Central memory CD4-positive, alpha-beta T cell (primary cell): ENCODE measurements at places on chromosomes 2 and 18.

- no peak for DNase-seq
These were observed 33.4 kb downstream of the MYCN start for GRCh38 chr2:15973481-15974401.

- DNase-seq = no peak
These were observed 4.1 kb upstream of the ITPRIPL1 start for GRCh38 chr2:96320728-96321622.

GRCh38 chr2:179536185-179536584, 271.6 kb upstream of the SESTD1 start:
- no peak for DNase-seq

- DNase-seq = no peak
These were observed 503.9 kb downstream of the PID1 start for GRCh38 chr2:228767196-228767595.

GRCh38 chr18:42914476-42914875, 201.0 kb downstream of the RIT2 start:
- DNase-seq = no peak

DNA sequence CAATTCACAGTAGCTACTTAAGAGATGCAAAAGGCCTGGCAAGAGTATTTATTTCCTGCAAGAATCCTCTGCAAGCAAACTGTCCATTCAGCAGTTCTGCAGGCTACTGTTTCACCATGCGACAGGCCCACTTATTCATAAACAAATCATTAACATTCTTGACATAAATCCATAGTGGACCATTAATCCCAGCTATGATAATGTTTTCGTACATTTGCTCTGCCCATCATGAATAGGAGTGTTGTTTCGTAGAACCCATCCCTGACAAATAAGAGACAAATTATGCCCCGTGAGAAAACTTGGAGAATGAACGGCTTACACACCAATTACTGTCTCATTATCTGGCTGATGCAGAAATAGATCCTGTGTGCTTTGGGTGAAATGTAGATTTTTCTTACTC, 65.4 kb downstream of the PID1 start:
- DNase-seq = no peak

DNA sequence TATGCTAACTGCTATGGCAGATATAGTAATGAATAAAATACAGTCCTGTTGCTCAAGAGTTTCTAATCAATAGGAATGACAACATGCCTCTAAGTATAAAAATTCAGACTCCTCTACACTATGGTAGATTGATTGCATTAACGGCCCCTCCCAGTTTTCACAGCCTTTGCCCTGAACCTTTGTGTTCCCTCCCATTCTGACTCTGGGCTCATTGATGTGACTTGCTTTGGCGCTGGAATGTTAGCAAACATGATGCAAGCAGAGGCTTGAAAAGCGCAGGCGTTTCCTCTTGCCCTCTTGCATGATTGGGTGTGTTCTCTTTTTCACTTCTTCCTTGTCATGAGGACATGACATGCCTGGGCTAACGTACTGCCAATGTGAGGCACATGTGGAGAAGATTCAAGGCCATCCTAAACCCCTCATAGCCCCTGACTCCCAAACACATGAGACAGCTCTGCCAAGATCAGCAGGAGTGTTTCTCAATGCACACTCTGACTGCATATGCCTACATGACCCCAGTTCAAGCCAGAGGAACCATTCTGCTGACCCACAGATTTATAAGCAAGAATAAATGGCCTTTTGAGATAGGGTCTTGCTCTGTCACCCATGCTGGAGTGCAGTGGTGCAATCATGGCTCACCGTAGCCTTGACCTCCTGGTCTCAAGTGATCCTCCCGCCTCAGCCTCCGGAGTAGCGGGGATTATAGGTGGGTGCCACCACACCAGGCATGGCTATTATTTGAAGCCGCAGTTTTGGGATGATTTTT, 49.7 kb upstream of the CD28 start:
- DNase-seq = no peak

DNA sequence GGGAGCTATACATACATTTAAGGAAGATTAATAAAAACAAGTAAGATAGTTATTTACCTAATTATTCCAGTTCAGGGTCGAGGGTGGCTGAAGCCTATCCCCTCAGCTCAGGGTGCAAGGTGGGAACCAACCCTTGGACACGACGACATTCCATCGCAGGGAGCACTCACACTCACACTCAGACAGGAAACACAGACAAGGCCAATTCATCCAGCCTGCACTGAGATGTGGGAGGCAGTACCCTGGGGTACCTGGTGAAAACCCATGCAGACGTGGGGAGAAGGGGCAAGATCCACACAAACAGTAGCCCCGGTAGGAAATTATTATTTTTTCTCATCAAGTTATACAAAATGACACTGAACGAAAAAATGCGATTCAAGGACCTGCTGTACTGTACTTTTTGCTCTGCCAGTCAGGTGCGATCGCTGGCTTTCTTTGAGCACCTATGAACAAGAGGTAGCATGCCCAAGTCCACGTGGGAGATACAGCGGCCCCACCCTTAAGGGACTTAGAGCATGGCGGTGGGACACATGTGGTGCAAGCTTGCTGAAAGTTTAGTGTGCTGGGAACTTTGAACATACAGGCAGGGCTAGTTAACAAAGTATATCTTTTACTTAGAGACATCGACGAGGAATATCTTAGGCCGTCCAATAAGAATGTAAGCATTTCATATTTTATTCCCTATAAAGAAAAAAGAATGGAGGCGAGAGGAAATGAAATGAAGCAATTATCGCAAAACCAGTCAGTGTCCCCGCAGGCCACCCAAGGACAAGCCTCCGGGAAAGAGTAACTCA, 624 bp downstream of the METTL8 start:
- DNase-seq = peak; percentile 25

DNA sequence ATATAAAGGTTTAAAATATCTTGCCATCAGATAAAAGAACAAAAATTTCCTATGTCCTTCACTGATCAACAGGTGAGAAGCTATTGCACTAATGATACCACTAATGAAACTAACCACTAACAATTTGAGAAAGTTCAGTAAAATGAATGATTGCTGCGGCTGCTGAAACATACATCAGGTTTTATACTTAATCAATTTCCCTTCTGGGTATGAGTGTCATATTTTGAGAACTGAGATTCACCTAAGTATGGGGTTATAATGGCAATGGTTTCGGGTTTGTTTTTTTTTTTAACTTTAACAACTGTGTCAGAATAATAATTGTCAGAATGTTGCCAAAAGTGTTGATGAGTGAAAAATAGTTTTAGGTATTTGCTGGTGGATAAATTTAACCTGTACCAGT, 151.3 kb upstream of the SLC39A10 start:
- DNase-seq = no peak

GRCh38 chr2:97763176-97763845, 49.9 kb downstream of the ZAP70 start:
- DNase-seq = no peak

GRCh38 chr2:69700381-69700780, 41.6 kb upstream of the ANXA4 start:
- DNase-seq = no peak

GRCh38 chr2:8103085-8103708, 578.7 kb upstream of the ID2 start:
- DNase-seq = no peak

DNA sequence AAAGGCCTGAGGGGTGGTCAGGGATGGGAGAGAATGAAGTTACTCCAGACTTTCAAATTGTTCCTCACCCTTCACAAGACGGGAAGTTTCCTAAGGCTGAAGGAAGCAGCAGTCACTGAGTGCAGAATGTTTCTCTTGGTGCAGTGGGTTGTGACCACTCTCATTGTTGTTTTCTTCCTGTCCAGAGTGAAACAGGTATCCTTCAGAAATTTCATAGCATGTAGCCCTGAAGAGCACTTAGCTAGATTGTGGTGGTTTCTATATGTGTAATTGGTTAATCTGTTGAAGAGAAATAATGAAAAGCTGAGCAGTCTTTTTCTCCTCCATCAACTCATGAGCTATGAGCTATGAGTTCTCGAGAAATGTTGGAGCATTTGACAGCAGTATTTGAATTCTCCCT, 96.8 kb downstream of the GPD2 start:
- DNase-seq = no peak

DNA sequence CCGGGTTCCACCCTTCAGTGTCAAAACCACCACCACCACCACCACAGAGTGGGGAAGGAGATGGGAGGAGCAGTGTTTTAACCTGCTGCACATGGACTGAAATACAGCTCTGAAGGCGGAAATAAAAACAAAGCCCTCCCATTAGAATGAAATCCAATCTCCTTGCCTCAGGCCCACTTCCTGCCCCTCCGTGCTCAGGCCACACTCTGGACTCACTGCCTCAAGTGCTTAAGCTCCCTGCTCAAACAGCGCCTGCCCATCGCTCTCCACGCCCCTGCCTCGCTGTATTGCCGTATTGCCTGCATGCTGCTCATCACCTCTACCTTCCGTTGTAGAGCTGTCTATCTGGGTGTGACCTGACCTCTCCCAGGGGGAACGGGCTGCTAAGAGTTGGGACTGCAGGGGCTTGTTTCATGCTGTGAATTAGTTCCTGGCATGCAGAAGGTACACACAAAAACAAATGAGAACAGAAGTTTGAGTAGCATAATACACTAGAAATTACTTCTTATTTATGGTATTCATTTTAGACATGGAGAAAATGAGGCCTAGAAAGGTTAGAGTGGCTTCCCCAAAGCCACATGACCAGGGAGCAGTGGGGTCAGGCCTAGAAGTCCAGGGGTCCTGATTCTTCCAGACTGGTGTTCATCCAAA, 31.6 kb upstream of the NEB start:
- DNase-seq = no peak

DNA sequence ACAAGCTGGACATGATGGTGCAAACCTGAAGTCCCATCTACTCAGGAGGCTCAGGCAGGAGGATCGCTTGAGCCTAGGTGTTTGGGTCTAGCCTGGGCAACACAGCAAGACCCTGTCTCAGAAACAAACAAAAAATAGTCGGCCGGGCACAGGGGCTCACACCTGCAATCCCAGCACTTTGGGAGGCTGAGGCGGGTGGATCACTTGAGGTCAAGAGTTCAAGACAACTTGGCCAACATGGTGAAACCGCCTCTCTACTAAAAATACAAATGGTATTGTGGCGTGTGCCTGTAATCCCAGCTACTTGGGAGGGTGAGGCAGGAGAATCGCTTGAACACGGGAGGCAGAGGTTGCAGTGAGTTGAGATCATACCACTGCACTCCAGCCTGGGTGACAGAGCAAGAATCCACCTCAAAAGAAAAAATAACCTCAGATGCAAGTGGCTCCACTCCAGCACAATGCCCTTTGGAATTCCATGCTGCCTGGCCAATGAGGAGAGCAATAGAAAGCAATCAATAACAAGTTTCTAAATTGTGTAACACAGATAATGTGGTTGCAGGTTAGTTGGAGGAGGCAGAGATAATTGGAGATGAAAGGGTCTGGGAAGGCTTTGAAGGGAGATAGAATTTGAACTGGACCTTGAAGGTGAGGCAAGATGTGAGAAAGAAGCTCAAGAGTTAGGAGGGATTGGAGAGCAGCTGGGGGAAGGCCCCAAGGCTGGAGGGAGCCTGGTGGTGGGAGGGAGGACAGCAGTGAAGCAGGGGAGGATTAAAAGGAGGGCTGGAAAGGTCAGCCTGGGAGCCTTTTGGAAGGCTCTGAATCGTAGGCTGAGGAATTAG, 6.0 kb downstream of the TTC31 start:
- DNase-seq = no peak

DNA sequence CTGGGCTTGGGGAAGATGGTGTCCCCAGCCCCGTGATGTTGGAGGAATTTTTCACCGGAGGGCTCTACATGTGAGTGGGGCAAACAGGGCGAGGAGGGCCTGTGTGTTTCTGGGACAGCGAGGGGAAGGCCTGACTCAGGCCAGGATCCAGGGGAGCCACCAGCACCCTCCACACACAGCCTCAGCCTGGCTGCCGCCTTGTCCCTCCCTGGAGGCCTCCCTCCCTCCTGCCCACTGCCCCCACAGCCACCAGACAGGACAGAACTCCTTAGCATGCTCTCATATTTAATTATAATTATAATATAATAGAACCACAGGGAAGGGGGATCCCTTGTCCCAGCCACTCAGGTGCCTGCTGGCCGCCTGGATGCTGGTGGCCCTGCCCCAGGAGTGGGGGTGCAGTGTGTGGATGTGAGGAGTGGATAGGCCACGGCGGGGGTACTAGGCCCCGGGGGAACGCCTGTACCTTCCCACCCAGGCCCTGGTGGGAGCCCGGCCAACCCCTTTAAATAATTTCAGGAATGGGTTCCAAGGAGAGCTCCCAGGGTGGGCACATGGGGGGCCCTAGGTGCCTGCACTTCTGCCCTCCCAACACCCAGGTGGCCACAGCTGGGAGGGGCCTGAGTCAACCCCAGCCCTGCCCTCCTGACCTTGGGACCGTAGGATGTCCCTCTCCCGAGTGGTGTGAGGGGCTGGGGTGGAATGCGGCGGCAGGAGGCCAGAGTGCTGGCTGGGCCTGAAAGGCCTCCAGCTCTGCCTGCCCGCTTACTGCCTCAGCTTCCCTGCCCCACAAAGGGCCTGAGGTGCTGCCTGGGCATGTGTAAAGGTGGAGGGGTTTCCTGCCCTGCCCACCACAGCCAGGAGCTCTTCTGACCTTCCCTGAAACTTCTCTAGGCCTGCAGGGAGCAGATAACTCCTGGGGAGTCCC, 8.8 kb downstream of the PDCD1 start:
- no peak for DNase-seq

GRCh38 chr18:8232791-8233190, 376.4 kb upstream of the RAB12 start:
- DNase-seq = no peak

DNA sequence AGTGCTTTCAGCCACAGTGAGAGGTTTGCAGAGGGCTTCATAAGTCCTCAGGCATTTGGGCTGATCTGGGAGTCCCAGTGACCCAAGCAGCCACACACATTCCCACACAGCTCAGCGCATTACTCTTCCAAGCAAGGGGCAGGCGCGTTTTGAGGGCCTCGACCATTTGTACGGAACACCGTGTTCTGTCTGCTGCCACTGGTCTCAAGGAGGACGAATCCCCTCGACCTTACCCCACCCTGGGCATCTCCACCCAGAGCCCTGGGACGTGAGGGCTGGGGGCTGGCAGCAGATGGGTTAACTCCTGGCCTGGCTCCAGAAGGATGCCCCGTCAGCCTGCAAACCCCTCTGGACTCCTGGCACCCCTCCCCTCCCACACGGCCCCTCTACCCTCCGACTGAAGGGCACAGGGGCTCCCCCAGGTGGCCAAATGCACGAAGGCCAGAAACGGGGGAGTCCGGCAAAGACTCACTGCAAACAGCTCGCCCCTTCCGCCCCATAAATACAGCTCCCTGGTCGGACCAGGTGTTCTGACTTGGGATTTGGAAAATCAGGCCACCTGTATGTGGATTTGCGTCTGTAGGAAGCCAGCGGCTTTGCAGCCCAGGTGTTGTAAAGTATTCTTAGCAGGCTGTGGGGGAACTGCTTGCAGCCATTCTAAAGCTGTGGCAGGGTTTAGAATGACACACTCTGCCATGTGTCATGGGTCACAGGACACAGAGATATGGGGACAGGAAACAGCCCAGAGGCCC, 33.6 kb upstream of the PTMA start:
- peak; percentile 27 for DNase-seq

DNA sequence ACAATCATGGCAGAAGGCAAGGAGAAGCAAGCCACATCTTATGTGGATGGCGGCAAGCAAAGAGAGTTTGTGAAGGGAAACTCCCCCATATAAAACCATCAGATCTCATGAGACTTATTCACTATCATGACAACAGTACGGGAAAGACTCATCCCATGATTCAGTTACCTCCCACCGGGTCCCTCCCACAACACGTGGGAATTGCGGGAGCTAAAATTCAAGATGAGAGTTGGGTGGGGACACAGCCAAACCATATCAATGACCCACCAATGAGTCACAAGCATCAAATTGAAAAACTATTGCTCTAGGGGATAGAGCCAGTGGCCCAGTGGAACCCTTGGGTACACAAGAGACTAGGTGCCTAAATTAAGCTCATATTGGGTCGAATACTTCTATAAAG, 157.4 kb downstream of the FBXO15 start:
- no peak for DNase-seq

- DNase-seq = no peak
These were observed 3.3 kb downstream of the GAD1 start for GRCh38 chr2:170819680-170820664.
